ENCODE measurements at places on chromosomes 13 and 19.
A peak's percentile ranks its signal among the peaks of the same experiment; 100 is the strongest.

- peak; percentile 13 for DNase-seq
Measured at GRCh38 chr19:9362905-9363304, at the start of gene ZNF177. Gene ZNF177 (plus strand): TSS chr19:9363013. CDS start chr19:9378312, 15,299 bp downstream.

DNA sequence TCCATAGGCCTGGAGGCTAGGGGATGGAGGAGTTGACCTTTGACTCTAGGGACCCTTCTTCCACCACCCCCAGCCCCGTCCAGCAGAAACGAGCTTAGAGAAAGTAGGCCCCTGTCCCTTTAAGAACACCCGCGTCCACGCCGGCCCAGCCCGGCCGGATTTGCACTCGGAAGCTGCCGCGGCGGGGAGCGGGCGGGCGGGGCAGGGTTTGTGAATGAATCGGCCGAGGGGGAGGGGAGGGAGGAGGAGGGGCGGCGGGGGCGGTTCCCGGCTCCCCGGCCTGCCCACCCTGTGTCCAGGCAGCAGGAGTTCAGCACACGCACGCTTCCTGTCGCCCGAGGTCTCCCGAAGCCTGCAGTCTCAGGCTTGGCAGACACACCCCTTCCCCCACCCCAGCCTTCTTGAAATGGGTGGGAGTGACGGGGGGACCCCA lies 1.5 kb downstream of the UNC13A start:
- peak; percentile 52 for DNase-seq

DNA sequence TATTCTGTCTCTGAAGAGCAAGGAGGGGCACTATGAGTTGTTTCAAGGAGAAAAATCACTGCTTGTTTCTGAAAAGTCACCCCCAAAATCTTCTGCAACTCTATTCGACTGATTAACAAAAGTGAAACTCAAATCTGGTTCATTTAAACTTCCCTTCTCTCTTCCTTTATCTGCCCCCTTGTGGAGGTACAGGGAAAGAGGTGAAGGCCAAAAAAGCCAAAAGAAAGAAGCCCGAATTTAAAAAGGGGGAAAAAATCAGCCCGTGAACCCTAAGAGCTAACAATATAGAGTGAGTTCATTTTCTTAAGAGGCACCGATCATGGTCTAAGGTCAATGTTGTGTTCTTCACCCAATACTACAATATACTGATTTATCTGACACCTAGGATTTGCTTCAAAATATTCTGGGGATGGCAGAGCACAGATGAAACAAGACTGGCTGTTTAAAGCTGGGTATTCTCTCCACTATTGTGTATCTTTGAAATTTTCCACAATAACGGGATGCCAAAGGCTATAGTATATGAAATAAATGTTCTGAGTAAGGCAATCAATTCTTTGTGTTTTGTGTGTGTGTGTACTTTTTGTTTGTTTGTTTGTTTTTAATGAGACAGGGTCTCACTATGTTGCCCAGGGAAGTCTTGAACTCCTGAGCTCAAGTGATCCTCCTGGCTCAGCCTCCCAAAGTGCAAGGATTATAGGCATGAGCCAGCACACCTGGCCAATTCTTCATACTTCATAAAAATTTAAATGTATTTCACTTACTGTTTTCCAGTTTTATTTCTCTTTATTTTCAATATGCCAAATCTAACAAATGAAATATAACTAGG lies 55.0 kb upstream of the EEF1AKMT1 start:
- peak; percentile 57 for DNase-seq

DNA sequence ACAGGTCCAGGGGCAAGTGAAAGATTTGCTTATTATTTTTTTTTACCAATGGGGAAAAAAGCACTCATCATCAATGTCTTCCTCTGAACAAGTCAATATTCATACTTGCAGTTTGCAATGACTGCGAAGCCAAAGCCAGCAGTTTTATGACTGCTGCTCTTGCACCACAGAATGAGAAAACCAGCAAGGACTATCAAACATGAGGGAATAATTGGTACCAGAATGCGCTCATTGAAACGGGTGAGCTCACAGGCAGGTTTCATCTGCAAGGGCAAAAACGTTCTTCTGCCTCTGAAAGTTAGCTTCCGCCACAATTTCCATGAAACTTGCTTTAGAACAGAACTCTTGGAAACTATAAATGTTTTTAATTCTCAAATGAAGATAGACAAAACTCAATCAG lies 5.5 kb downstream of the DLEU7 start:
- peak; percentile 27 for DNase-seq

GRCh38 chr19:35436477-35437405 lies 11.3 kb upstream of the FFAR2 start:
- DNase-seq: no peak
